RPMI8226 (cell line): ENCODE measurements at places on chromosomes 16 and 17.

DNA sequence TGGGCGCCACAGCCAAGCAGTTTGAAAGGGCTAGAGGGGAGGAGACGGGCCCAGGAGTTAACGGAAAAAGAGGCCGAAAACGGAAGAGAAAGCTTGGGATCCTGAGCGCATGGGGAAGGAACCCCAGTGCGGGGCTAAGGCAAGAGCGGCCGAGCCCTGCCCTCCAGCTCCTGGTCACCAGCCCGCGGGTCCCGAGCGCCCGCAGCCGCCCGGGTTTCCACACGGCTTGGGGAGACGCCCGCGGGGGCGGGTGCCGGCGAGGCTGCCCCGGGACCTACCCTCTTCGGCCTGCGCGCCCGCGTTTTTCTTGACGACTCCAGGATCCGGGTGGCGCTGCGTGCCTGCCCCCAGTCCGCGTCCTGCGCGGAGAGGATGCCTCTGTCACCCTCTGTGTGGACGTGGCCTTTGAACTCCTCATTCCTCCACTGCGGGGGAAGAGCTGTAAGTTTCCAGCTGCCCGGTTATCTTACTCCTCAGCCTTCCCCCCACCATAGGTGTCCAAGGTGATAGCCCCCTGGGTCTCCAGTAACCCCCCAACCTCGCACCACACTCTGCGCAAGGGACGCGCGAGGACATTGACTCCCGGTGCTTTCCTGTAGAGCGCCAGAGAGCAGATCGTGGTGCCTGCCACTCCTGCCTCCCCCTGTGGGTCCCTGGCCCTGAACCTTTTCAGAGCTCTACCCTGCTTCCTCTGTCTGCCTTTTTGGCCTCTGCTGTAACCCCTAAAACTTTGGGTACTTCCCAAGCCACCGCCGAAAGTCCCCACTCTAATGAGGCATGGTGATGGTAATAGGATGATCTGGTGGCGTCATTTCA is 1.7 kb upstream of the CDH11 start:
- DNase-seq = no peak

DNA sequence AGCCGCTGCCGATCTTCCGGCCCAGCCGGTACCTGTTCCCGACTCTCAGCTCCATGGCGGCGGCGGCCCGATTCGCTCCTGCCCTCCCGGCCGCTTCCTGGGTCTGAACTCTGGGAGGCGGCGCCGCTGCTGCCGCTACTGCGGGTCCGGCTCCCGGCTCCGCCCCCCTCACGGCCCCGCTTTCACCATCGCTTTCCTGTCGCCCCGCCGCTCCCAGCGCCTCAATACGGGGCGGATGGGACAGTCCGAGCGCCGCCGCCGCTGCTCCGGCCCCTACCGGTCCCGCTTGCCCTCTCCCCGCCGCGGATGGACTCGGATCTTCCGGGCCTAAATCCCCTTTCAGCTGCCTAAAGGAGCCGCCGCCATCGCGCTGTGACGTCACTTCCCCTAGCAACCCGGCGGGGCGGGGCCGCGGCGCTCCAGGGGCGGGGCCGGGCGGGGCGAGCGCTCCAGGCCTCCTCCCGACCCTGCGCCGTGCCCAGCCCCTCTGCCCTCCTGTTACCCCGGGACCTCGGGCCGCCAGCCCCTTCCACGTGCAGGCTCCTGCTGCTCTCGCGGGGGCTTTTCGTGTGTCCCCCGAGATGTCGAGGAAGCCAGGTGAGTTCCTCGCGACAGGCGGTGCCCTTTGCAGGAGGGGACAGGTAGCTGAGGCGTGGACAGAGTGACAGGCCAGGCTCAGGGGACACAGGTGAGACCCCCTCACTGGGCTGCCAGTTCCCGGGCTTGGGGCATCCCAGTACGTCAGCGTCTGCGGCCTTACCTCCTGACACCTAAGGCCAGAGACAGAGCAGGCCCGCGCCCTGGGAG is at the start of gene CSNK1D:
Gene CSNK1D (minus strand): TSS at position 374 of the 807 bp plus-strand sequence. CDS start 319 bp downstream, at position 55.
- DNase-seq = peak; percentile 91

GRCh38 chr17:42460371-42460770 is 1.7 kb downstream of the ATP6V0A1 start:
- no peak for DNase-seq

- peak; percentile 81 for DNase-seq
Measured at GRCh38 chr17:31371511-31372097, 19.9 kb upstream of the RAB11FIP4 start.

GRCh38 chr17:40833882-40834281 is 11.5 kb upstream of the KRT10 start:
- DNase-seq = no peak

DNA sequence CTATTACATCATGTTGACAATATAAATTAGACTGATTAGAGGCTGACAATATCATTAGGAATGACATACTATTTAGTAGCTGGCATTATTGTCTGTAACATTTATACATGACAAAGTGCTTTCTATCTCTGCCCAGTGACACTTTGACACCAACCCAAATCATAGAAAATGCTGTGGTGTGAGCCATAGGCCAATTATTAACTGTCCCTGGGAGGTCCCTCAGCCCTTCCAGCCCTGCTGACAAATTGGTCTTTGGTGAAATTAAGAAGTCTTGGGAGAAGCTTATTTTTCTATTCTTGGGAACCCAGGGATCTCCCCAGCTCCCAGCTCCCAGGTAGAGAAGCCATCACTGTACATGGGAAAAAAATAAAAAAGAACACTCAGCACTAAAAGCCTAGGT is 179.6 kb downstream of the AIPL1 start:
- DNase-seq = no peak

GRCh38 chr16:20300312-20301097 is 26.8 kb downstream of the GP2 start:
- peak; percentile 68 for DNase-seq

DNA sequence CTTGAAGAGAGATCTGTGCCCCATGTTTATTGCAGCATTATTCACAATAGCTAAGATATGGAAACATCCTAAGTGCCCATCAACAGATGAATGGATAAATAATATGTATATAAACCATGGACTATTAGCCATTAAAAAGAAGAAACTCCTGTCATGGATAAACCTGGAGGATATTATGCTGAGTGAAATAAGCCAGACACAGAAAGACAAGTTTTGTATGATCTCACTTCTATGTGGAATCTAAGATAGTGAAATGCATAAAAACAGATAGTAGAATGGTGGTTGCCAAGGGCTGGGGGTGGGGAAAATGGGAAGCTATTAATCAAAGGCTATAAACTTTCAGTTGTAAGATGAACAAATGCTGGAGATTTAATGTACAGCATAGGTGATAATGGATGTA is 19.9 kb upstream of the HEATR6 start:
- no peak for DNase-seq

DNA sequence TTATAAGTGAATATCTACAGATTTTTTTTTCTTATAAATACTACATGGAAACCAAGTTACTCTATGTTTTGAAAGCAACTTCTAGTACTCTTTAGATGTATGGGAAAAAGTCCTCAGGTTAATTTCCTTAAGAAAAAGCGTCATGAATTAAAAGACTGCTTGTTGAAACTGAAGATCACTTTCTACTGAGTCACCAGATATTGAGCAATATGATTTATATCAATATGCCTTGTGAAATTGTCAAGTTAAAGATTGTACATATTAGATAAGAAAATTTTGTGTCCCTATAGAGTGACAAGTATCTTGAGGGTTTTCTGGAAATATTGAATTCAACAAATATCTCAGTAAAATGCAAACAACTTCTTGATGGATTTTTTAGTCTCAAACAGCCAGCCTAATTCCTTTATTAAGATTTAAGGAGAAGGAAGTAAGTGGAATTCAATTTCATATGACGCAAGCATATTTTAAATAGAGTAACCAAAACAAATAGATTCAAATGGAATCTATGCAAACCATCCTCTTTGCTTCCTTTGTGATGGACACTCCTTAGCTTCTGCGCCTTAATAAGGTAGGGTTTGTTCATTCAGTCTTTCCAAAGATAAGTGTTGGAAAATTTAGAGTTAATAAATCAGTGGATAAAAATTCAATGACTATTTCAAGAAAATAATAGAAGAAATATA is 16.6 kb downstream of the KRT12 start:
- DNase-seq = no peak

DNA sequence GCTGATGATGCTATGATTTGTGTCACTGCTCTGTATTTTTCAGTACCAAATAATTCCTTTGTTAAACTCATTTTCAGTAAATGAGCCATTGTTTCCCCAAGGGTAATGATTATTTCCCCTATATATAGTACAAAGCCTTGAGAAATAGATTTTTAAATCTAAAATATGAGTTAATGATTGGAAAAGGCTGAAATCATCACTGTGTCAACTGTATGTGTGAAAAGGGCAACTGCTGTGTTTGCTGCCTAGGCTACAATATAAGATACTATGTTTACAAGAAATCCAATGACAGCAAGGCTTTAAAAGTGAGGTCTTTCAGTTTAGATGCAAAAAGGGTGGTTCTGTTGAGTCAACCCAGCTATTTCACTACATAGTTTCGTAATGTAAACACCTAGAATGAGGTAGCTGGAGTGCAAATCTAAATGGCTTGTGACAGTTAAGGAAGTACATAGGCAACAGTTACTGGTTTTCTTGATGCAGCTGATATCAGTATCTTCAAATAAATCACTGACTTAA is 15.3 kb downstream of the NLK start:
- no peak for DNase-seq

- DNase-seq = peak; percentile 29
Measured at GRCh38 chr17:9021992-9022572, 772 bp downstream of the NTN1 start.

- DNase-seq = no peak
Measured at GRCh38 chr17:17816240-17816814, 20.5 kb downstream of the SREBF1 start.

- no peak for DNase-seq
Measured at GRCh38 chr17:50101346-50102163, 6.4 kb downstream of the PDK2 start.

DNA sequence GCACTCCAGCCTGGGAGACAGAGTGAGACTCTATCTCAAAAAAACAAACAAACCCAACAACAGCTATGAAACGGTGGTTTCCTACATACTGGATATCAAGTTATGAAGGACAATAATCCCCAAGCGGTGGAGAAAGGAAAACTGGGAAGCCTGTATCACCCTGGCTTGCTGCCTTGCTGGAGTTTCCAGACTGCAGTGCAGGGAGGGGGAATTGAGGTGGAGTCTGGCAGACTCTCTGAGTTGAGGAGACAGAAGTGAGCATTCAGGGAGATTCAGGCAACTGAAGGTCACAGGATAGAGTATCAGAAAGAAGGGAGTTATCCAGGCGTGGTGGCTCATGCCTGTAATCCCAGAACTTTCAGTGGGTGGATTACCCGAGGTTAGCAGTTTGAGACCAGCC is 11.9 kb downstream of the QRICH2 start:
- DNase-seq = no peak

DNA sequence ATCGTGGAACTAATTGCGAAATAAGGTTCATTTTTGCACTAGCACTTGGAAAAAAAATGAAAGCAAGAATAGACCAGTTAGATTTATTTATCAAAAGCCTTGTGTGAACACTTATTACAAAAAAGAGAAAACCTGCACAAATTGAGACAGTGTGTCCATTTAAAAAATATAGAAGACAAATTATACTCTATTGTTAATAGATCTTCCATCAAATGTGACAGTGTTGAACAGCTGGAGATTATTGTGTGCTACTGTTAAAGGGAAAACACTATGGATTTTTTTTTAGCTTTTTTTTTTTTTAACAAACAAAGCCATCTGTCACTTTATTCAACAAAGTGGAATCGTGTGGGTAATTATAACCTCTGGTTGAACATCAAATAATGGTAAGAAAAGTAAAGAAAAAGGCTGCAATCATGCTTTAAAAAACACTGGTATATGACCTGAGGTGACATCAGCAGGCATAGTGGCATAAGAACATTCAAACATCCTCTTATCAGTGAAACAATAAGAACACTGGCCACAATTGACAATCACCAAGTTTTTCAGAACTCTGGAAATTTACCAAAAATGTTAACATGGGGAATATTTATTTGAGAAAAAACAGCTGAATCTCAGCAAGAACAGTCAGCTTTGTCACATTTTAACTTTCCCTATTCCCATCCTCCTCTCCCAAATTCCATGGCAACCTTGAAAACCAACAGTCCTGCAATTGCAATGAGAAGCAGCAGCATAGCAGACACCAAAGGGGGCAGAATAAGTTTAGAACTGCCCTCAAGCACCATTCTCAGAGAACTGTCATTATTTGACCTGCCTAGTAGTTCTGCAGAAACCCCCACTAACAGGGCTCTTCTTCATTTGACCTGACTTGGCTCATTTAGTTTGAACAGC is 442.3 kb upstream of the MON1B start:
- no peak for DNase-seq

GRCh38 chr17:82802075-82802780 is 37.6 kb downstream of the ZNF750 start:
- DNase-seq = peak; percentile 24

DNA sequence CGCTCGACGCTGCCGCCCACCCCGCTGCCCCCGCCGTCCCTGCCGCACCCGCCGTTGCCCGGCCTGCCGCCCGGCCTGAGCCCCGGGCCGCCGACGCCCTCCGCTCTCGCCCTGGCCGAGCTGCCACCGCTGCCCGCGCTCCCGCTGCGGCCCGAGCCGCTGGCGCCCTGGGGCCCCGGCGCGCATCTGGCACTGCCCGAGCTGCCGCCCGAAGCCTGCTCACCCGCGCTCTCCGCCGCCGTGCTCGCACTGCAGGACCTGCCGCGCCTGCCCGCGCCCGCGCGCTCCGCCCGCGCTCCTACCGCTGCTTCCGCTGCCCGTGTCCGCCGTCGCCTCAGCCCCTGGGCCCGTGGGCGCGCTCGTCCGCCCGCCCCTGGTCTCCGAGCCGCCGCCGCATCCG is 8.4 kb upstream of the CLDN9 start:
- peak; percentile 77 for DNase-seq

DNA sequence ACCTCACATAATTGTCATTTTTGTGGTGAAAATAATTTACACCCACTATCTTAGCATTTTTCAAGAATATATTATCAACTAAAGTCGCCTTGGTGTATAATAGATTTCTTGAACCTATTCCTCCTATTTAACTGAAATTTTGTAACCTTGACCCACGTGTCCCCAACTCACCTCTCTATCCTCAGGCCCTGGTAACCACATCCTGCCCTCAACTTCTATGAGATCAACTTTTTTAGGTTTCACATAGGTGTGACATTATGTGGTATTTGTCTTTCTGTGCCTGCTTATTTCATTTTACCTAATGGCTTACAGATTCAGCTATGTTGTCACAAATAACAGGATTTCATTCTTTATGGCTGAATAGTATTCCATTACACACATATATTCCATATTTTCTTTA is 73.0 kb upstream of the CNTNAP4 start:
- no peak for DNase-seq

DNA sequence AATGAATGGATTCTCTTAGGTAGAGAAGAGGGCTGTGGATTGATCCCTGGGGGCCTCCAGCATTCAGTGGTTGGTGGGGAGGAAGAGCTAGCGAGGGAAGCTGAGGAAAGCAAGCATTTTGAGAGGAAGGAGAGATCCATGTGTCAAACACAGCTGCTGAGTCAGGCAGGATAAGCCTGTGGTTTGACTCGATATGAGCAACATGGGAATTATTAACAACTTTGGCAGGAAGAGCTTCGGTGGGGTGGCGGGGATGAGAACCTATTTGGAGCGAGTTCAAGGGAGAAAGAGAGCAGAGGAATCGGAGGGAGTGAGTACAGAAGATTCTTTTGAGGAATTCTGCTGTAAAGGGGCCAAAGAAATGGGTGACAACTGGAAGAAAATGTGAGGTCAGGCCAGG is 59.5 kb upstream of the CDC42EP4 start:
- no peak for DNase-seq

- DNase-seq = no peak
Measured at GRCh38 chr16:11675561-11676511, 7.6 kb downstream of the SNN start.
